Stimulated activated CD8-positive, alpha-beta memory T cell treated with anti-CD3 and anti-CD28 coated beads, Interleukin-4, amount 100 ng/mL, for 4 hours (primary cell): ENCODE measurements at places on chromosomes 12 and 14.

- DNase-seq = no peak
These were observed 7.7 kb upstream of the DYRK2 start for GRCh38 chr12:67640863-67641262.

- DNase-seq = no peak
These were observed 78.9 kb downstream of the AKAP6 start for GRCh38 chr14:32408018-32408417.

DNA sequence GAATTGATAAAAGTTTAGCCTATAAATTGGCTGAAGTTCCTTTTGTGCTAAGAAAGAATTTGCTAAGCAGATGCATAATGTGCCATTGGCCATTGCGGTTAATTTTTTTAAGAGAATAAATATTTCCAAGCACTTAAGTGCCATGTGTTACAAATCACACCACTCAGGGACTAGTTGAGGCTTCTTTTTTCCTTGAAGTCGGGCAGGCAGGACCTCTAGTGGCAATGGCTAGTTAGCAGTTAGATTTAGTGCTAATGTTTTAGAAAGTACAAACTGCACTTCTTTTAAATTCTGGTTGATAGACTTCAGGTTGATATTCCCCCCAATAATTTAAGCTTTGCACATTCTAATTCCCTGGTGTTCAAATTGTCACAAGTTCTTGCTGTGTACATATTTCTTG is 294.3 kb downstream of the APAF1 start:
- DNase-seq = no peak

DNA sequence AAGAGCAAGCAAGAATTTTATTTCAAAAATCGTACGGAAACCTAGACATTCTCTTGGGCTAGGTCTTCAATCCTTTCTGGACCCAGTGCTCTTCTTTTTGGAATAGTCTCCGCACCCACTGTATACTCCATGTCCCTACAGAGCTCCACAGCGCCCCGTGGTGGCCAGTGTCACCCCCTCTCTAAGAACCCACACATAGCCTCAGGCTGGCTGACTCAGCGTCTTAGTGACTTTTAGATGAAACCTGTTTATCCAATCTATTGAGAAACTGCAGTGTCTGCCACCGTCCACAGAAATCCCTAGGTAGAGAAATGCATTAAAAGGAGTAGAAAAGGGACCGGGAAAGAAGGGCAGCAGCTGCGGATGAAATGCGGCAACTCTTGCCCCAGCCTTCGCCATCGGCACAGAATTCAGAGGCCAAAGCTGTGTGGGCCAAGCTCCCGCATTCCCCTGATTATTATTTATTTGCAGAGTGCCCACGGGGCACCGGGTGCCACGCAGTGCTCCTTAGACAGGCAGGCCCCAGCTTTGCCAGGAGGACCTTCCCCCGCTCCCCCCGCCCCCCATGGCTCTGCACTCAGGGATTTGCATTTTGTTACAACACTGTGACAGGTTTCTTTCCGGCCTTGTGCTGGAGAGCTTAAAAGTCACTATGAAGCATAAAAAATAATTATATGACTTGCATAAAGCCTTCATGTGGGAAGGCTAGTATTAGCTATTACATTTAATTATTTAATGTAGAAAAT is 170.1 kb upstream of the FKBP4 start:
- DNase-seq = no peak

- no peak for DNase-seq
These were observed 267.2 kb upstream of the BTG1 start for GRCh38 chr12:92412856-92413255.

GRCh38 chr12:28954333-28954732 is 194.7 kb upstream of the FAR2 start:
- DNase-seq = no peak

GRCh38 chr12:85836197-85837090 is at the start of gene RASSF9:
RASSF9 (minus strand) TSS chr12:85836409; CDS start chr12:85836201, 208 bp downstream.
- DNase-seq = no peak

- peak; percentile 12 for DNase-seq
These were observed 103.3 kb upstream of the FKBP4 start for GRCh38 chr12:2691345-2692071.

- no peak for DNase-seq
These were observed 80.8 kb downstream of the BHLHE41 start for GRCh38 chr12:26044007-26044394.

DNA sequence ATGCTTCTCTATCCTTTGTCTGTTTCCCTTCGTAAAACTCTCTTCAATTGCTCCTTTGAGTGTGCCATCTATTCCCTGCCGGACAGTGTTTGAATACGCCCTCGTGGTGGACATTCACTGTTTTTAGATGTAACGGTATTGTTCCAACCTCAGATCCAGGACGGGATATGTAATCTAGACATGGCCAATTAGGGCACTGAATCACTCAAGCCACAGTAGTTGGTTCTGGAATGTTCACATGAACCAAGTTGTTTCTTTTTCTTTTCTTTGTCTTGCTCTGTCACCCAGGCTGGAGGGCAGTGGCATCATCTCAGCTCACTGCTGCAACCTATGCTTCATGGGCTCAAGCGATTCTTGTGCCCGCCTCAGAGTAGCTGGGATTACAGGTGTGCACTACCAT is 204.2 kb upstream of the PLXNC1 start:
- no peak for DNase-seq

DNA sequence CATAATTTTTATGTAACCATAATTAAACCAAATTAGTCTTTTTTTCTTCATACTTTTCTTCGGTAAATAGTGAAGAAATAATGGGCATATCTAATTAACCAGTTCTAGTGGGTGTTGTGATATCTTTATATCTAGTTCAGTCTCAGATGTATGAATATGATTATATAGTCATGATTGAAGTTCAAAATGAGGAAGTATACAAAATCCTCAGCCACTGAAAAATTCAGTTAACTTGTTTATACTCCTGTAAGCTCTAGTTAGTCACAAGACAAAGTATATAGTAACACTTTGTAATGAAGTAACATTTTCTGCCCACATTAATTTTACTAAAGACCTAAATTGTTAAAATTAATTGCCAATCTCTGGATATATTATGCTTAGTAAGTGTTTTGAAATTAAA is 46.5 kb downstream of the CAND1 start:
- DNase-seq = no peak

GRCh38 chr14:56524971-56525677 is 54.5 kb upstream of the TMEM260 start:
- DNase-seq = no peak

- no peak for DNase-seq
These were observed 45.9 kb downstream of the NOC4L start for GRCh38 chr12:132190012-132190755.

GRCh38 chr14:35332517-35333263 is 40.5 kb downstream of the PSMA6 start:
- DNase-seq = no peak

DNA sequence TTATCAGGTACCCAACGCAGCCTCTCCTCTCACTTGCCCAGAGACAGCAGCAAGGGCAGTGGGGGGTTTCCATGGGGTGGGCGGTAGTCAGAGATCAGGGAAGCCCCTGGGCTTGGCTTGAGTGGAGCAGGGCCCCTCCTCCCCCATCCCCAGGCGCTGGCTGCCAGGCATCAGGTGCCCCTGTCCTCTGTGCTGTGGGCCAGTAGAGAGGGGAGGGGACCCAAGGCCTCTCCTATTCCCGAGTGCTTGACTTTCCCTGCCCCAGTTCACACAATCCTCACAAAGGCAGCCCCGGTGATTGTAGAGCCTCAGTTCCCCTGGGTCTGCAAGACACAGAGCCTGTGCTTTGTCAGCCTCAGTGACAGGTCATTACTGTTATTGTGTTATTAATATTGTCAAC is 57.7 kb downstream of the MVK start:
- DNase-seq = no peak

DNA sequence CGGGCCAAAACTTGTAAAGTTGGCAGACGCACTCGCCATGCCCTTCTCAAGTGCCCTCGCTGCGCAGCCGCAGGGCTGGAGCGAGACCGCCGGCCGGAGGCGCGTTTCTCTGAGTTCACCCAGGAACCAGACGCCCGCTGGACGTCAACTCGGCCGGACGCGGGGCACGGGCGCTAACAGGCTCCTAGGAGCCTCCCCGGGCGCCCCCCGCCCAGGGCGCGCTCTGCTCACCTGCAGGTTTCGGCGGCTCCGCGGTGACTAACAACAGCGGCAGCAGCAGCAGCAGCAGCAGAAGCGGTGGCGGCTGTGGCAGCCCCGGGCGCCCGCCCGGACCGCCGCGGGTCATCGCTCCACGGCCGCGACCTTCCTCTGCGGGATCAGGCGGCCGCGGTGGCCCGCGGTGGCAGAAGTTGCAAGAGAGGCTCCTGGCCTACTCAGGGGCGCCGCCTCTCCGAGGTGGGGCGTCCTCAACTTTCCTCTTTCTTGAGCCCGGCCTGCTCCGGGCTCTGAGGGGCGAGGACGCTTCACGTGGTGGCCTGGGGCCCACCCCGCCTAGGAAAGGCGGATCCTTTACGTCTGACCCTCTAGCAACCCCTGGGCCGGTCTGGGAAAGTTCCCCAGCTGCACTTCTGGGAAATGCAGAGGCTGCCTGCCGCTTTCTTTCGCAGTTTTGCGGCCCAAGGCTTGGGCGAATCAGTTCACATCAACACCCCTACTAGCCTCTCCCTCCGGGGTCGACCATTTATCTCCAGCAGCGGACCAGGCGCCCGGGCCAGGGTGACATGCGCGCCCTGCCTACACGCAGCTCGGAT is at the start of gene PLBD1:
TSS of gene PLBD1 (minus strand) at position 533 of the 812 bp plus-strand sequence. CDS start at position 346, 187 bp downstream.
- DNase-seq = no peak

- no peak for DNase-seq
These were observed 34.4 kb upstream of the PSMA6 start for GRCh38 chr14:35257809-35258208.

DNA sequence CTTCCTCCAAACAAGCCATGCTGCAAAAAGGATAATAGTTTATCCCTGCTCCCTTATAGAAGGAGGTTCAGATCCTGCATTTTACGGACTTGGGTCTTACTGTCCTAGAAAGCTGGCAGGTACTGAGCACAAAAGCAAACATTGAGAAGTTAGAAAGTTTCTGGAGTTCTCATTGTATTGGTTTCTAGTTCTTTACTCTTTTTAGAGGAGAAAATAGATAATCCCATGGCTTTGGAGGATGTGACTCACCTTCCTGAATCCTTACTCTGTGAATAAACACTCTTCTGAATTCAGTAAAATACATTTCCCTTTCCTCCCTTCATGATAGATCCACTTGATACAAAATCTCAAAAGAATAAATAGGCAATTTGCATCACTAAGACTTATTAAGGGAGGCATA is 188.9 kb downstream of the NPAS3 start:
- DNase-seq = no peak

DNA sequence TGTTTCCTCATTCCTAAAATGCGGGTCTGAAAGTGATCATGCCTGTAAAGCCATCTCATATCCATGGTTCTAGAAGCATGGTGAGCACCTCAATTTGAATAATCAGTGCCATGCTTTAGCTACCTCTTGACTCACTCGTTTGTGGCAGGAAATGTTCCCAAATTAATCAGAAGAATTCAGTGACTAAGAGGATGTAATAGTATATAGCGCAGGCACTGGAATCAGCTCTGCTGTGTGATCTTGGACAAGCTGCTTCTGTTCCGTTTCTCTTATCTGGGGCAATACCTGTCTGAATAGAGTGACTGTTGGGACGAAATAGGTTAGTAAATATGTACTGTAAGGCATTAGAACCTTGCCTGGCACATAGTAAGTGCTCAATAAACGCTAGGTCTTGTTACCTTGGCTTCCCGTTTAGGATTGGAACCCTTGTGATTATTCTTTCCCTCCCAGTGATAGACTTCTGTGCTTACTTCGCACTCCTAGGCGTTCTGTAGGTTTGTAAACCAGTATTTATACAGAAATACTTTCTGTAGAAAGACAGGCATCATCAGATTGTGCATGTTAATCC is 820 bp upstream of the SMAGP start:
- DNase-seq = no peak

DNA sequence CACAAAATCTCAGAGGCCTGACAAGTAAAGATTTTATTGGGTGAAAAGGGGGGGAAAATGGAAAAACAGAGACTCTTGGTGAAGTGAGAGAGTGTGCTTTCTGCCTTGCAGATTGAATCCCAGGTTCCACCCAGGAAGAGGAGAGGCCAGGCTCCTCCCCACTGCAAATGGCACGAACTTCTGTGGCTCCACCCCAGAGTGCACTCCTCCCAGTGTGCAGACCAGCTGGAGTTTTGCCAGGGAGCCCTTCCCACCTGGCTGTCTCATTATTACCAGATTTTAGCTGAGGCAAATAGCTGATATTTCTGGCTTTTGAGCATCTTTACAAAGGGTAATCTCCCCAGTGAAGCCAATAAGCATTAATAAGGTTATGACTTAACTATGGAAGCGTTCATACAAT is 51.9 kb downstream of the TESPA1 start:
- no peak for DNase-seq

DNA sequence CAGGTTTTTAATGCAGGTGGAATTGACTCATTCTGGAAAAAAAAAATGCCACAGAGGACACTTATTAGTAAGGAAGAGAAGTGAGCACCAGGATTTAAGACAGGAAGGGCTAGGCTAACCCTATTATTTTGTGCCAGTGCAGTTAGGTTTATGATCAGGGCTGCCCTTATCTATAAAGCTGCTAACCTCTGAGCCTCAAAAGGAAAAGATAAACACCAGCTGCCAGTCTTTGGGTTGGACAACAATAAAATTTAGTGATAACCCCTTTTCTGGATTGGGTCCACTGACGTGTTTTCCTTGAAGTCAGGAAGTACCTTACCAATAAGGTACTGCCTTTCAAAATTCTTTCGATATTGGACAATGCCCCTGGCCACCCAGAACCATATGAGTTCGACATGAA is 128.9 kb downstream of the NUBPL start:
- DNase-seq = no peak

- DNase-seq = no peak
These were observed 78.3 kb upstream of the PSMA6 start for GRCh38 chr14:35213869-35214387.

DNA sequence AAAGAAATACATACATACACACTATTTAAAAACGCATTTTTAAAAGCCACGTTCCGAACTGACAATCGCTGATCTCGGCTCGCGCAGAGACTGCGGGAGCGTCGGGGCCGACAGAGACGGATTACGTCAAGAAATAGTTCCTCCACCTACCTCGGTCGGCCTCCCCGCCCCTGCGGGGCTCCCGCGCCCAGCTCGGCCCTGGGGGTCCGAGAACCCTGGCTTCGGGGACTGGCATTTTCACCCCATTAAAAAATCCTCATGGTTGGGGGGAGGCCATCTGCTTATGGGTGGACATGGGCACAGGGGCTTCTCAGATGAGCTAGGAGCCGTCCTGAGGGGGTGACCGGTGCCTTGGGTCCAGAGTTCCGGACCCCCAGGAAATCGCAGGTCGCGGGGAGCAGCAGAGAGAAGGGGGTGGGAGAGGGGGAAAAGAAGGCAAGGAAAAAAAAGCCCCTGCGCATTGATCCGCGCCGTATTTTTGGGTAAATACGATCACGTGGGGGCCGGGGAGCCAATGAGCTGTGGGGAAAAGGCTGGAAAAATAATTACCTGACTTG is 324 bp upstream of the HOXC9 start:
- DNase-seq = no peak

- no peak for DNase-seq
These were observed 29.3 kb upstream of the ATF1 start for GRCh38 chr12:50734409-50735263.
